Stimulated activated CD4-positive, alpha-beta T cell treated with anti-CD3 and anti-CD28 coated beads, Interleukin-4, amount 100 ng/mL, for 1 hour (primary cell): ENCODE measurements at places on chromosomes 3 and 15.

GRCh38 chr3:20853890-20854289, 667.9 kb upstream of the SGO1 start:
- DNase-seq, result no peak

DNA sequence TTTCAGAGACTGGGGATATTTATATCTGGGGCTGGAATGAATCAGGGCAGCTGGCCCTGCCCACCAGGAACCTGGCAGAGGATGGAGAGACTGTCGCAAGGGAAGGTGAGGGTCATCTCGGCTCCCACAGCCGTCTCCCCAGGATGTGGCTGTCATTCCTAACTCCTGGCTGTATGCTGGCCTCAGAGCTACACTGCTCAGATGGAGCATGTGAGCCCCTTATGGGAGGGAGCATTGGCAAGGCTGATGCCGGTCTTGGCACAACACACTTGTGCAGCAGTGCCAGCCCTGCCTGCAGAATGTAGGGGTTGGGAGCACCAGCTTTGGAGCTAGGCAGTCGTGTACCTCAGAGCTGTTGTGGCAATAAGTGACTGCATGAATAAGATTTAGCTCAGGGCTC, 5.2 kb downstream of the RCCD1 start:
- no peak for DNase-seq

GRCh38 chr15:76253691-76254473, 57.4 kb downstream of the ETFA start:
- DNase-seq, result no peak

DNA sequence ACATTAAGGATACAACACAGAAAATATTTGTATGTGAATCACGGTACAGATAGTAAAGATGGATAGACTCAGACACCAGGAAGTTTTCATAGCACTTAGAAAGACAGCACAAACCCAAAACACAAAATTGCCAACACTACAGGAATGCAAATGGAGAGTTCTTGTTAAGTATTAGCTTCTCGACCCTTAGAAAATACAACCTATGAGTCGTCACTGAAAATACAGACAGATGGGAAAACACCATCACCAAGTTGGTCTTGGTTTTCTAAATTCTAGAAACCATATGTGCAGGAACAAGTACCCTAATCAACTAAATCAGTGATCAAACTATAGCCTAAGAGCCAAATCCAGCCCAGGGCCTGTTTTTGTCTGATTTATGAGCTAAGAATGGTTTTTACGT, 50.7 kb downstream of the PEAK1 start:
- DNase-seq, result no peak

DNA sequence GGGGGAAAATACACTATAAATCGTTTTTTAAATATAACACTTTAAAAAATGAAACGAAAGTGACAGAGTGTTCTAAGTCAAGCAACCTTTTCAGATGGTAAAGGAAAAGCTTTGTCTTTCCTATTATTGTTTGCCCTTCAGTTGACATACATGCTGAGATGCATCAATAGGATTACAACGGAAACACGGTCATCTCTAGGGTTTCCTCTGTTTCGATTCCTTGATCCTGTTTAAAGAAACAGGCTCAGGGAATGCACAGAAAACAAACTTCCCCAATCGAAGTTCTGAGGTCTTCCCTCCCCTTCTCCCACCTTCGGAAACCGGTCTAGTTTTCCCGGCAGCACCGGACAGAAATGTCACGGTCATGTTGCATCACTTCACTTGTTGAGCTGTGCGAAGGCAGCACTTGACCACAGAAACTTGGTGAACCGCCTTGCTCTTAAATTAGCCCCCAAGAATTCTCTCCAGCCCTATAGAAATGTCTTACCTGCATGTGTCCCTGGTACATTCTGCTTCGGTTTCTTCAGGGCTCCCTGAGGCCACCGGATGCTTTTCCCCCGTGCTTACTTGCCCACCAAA, 556 bp downstream of the PEX5L start:
- DNase-seq, result no peak

GRCh38 chr15:64701482-64702184, 73.8 kb downstream of the RBPMS2 start:
- no peak for DNase-seq

- peak; percentile 70 for DNase-seq
Observed at GRCh38 chr15:70492240-70493177, 270.8 kb downstream of the UACA start.

DNA sequence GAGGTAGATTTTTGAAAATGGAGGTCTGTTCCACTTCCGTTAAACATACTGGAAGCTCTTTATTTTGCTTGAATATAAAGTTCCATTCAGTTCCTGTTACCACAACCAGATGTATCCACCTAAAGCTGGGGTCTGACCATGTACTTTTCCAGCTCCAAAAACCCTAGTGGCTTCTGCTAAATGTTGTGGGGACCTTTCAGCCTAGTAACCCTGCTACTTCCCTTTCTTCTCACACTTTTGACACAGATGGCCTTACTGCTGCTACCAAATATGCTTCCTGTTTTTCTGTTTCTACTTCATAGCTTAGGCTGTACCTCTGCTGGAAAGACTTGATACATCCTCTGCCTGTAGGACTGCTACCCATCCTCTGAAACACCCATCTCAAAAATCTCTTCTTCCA, 87.8 kb downstream of the COL6A6 start:
- no peak for DNase-seq

GRCh38 chr3:133831966-133832801, 26.6 kb downstream of the SRPRB start:
- no peak for DNase-seq

DNA sequence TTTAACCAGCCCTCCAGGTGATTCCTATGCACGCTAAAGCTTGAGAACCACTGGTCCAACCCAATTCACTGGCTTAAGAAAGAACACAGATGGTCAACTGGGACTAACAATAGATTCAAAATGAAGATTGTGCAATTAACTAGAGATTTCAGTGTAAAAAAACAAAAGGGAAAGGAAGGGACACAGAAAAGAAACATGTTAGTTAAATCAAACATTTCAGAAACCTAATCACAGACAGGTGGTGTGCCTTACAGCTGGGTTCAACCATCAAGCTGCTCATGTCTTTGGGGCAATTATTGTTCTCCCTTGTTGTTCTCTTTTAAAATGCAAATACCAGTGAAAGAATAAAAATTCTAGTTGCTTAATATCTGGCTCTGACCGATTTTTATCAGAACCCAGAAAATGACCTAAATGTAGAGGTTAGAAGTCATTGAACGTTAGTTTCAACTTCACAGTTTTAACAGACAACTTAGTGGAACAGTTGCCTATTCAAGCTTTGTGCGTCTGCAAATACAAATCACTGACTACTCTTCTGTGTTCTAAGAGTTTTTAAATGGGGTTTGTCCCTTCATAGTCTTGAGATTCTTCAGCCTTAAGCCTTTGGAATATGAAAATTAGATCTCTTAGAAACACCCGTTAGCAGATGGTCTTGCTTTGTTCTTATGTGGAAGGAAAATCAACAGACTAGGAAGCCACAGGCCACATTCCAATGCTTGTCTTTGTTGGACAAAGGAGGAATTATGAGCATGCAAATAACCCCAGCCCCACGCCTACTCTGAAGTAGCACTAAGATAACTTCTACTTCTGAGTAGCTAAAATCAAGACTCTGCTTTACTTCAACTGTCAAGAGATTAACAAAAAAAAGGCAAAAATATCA, 223.4 kb downstream of the ATP8B4 start:
- DNase-seq, result no peak

- DNase-seq, result no peak
Observed at GRCh38 chr15:58582160-58582559, 150.4 kb downstream of the LIPC start.

GRCh38 chr3:56189536-56189935, 278.7 kb downstream of the ERC2 start:
- DNase-seq, result no peak

DNA sequence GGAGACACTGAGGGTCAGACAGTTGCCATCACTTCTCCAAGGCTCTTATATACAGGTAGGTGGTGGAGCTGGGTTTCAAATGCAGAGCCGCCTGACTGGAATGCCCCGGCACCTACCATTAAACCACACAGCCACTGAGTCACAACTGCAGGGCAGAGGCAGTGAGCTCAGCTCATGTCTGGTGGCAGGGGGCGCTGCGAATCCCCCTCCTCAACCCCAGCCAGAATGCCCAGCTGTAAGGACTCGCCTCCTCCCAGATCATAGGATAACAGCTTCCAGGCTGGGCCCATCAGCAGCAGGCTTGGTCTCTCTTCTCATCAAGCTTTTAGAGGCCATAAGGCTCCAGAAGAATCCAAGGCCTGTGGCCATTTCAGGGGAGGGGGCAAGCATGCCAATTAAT, 26.4 kb downstream of the ADCY5 start:
- DNase-seq, result no peak

GRCh38 chr15:64152507-64153387, 1.2 kb downstream of the SNX22 start:
- no peak for DNase-seq

DNA sequence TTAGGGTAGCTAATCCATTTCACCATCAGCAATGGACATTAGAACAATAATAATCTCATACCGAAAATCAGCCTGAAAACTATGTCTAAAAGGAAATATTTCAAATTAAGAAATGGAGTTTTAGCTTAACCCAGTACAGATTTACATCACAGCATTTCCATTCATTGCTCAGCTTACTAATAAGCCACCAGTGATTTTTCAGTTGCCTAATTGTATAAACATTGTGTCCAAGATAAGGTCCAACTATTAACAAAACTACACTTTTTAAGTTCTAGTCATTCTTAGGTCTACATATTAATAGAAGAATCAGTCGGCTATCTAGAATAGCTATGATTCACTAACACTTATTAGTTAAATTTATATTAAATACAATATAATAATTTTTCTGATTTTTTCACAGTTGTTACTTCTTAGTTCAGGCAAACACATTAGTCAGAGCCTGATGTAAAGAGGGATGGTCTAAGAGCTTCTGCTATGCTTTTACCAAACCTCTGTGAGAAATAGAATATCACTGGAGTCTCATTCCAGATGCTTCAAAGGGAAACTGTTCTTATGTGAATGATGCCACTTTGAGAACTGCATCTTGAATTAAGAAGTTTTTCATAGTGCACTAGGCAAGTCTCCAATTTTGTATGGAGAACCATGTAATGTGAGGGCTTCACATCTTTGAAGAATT, 74.1 kb downstream of the CMSS1 start:
- DNase-seq, result no peak

DNA sequence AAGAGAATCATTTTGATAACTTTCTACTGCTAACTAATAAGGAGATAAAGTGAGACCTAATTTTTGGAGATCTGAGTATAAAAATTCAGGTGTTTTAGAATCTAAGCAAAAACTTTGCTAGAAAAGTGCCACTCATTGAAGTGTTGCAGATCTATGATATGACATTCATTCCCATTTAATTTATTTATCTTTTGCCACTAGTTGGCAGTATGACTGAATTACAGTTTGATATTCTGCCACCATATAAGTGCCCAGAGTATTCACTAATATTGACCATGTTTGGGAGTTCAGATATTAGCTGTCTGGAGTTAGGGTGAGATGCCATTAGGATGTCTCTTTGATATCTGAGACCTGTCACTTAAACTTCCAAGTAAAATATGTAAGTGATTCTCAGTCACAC, 251.3 kb upstream of the GBE1 start:
- no peak for DNase-seq

DNA sequence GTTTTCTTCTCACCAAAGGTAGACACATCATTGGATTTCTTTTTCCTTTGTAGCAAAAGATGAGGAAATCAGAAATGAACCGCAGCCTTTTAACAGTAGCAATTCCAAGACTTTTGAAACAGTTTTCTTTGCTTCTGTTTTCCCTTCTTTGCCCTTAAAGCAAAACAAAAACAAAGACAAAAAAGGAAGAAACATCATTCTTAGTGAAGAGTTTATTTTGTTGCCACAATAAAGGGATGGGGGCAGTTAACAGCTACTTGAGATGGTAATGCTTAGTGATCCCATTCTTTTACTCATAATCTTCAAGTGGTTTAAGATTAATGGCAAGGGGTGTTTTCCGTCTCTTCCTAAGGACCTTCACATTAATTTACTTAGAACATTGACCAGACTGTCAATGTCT, 218.8 kb downstream of the MEIS2 start:
- no peak for DNase-seq

DNA sequence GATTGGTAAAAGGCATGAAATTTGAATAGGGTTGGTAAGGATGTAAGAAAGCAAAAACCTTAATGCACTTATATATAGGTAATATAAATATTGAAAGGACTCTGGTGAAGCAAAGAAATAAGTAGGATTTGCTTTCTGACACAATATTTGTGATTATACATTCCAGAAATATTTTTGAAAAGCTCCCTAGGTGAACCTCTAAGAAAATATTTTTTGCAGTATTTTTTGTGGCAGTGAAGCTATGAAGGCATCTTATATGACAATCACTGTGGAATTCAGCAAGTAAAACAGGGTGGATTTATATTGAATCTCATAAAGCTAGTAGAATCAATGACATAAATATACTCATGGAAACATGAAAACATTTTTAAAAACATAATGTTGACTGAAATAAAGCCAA, 119.6 kb upstream of the EPHA3 start:
- DNase-seq, result no peak

DNA sequence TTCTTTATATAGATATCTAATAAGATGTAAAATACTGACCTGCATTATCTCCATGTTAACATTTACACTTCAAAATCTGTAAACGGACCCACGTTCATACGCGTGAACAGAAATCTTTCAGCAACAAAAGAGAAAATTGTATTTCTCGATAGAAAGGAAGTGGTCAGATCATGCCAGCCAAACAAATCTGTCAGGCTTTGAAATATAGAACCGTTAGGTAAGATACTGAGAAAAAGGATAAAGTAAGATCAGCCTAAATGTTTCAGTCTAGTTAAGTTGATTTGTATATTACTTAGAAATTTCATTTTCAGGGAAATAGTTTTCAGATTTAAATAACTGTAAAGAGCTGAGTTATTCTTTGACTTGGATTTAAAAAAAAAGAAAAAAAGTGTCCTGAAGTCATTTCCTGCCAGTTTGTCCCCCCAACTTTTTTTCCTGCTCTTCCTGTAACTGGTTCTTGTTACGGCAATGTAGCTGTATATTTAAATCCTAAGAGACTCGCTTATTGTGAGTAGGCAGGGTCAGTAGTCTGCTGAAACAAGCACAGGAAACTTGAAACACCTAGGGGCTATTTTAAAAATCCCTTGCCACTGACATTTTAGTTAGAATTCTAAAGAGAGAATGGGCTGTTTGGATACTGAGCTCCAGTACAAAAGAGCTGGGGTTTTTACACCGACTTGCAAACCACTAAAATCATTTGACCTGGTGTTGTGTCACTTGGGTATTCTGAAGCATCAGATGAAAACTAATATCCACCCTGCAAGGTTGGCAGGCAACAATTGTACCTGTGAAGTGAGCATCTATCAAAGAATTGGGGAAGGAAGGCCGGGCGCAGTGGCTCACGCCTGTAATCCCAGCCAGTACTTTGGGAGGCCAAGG, 237.5 kb downstream of the UBE2E2 start:
- no peak for DNase-seq

GRCh38 chr3:4805662-4806061, 173.6 kb upstream of the BHLHE40 start:
- DNase-seq, result no peak

- no peak for DNase-seq
Observed at GRCh38 chr3:41450416-41451231, 251.3 kb downstream of the CTNNB1 start.
